Karpas-422 (cell line): ENCODE measurements at places on chromosomes 1 and 21. TPM values are rescaled to one million over a fixed set of nuclear protein-coding genes. Genes with fewer than 3 reads are reported as not detected.

HES3 gene
- total RNA-seq, result not detected in 2 replicates

MX2 gene
- 27.8 and 31.0 TPM in 2 replicates for total RNA-seq

GRCh38 chr1:15722411-15722810 is 13.6 kb upstream of the SLC25A34 start:
- no peaks in the 10 kb centered on the region for H3K36me3 ChIP-seq
- no peak overlapping the region for H3K4me3 ChIP-seq
- no peak overlapping the region for H3K27ac ChIP-seq

- no peak overlapping the region for H3K4me3 ChIP-seq
- H3K27me3 ChIP-seq, result no peaks in the 10 kb centered on the region
- no peaks in the 10 kb centered on the region for H3K4me1 ChIP-seq
- H3K36me3 ChIP-seq, result no peaks in the 10 kb centered on the region
- no peak for DNase-seq
These were observed 1569.0 kb upstream of the B3GALT2 start for GRCh38 chr1:194755241-194755994.

- no peaks in the 10 kb centered on the region for H3K36me3 ChIP-seq
- H3K4me3 ChIP-seq, result no peak overlapping the region
- no peak overlapping the region for H3K27ac ChIP-seq
- H3K27me3 ChIP-seq, result no peaks in the 10 kb centered on the region
These were observed 412.6 kb upstream of the RUNX1 start for GRCh38 chr21:35461700-35462099.

DNA sequence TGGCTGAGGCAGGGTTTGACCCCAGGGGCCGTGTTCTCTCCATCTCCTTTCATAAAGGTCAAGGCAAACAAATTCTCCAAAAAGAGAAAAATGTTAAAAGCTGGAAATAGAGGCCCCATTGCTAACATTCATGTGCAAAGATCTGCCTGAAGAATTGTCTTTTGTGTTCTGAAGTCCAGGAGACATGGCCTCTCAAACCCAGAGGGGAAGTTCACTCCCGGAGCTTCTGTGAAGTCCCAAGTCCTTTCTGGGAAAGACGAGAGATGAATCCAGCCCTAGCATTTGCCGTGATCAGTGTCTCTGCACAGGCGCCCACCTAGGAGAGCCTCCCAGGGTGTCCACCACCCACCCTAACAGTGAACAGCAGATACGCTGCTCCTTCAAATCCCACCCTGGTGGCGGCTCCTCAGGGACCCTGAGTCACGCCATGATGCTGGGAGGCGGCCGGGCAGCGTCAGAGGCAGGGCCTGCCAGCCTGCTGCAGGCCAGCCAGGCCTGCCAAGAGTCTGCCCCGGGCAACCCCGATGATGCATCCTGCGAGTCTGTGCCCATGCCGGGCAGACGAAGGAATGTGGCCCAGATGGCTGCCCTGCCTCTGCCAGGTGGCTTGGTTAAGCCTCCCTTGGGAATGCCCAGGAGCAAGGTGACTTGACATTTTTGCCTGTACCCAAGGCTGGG is 5.2 kb upstream of the C2CD2 start:
- H3K27me3 ChIP-seq, result no peaks in the 10 kb centered on the region
- no peaks in the 10 kb centered on the region for H3K4me1 ChIP-seq
- H3K36me3 ChIP-seq, result no peaks in the 10 kb centered on the region
- no peak for DNase-seq
- no peak overlapping the region for H3K4me3 ChIP-seq
- H3K27ac ChIP-seq, result no peak overlapping the region

DNA sequence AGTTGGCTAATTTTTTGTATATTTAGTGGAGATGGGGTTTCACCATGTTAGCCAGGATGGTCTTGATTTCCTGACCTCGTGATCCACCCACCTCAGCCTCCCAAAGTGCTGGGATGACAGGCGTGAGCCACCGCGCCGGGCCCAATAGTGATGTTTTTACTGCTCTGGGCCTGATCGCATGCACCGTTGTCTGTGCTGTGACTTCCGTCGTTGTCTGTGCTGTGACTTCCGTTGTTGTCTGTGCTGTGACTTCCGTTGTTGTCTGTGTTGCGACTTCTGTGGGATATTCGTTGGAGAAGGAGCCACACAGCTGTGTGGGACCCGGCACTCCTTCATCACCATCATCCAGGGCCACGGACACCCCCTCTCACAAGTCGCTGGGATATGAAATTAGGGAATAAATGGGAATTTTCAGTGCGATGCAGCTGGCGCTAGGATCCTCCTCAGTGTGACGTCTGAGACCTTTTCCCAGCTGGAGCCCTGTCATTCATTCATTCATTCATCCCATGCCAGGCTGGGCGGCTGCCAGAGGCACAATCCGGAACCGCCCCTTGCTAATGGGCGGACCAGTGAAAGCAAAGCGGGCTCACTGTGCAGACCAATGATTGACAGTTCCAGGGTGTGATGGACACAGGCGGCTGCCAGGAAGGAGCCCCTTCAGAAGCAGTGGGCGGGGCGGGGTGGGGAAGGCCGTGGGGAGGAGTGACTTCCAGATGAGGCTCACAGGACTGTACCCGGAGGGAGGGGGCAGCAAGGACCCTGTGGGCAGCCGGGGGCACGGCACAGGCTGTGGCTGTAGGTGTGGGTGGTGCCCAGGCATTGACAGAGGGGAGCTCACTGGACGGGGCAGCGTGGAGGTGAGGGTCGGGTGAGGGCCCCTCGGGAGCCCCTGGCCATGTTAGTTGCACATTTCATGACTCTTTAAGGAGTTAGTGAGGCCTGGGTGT is 48.9 kb downstream of the PRKCZ start:
- no peaks in the 10 kb centered on the region for H3K27me3 ChIP-seq
- no peak overlapping the region for H3K27ac ChIP-seq
- no peak for DNase-seq
- no peaks in the 10 kb centered on the region for H3K4me1 ChIP-seq
- no peaks in the 10 kb centered on the region for H3K36me3 ChIP-seq

DNA sequence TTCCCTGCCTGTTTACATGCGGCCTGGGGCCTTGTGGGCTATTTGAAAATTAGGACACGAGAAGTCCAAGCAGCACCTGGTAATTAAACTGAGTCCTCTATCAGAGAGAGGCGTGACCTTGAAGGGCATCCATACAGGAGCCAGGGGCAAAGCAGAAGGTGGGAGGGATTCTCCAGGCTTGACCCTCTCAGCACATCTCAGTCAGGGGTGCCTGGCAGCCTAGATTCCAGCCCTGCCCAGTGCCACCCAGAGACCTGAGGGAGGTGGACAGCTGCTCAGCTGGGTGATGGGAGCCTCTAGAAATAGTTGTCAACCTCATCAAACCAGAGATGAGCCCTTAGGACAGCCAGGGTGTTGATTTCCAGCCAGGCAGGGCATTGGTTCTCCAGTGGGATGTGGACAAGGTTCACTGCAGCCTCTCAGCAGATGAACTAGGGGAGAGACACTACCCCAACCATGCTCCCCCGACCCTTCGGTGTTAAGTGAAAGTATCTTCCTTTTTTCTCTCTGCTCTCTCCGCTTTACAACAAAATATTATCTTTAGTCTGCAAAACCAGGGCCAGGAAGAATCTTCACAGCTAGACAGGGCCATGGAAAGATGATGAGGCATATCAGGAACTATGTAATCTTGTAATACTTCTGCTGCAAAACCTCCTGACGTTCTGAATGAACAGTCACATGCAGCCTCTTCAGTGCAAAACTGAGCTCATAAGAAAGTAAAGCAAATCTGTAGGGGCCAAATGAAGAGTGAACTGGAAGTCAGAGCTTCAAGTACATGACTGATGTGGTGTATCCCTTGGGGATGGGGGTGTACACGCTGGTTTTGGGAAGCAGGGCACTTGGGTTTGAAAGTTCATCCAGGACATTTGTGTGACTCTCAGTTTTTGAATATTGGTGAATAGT is 35.9 kb upstream of the ATP5PO start:
- H3K4me1 ChIP-seq, result peaks cover 26% of the 10 kb centered on the region
- no peak overlapping the region for H3K4me3 ChIP-seq
- no peaks in the 10 kb centered on the region for H3K27me3 ChIP-seq
- DNase-seq, result peak; percentile 46

DNA sequence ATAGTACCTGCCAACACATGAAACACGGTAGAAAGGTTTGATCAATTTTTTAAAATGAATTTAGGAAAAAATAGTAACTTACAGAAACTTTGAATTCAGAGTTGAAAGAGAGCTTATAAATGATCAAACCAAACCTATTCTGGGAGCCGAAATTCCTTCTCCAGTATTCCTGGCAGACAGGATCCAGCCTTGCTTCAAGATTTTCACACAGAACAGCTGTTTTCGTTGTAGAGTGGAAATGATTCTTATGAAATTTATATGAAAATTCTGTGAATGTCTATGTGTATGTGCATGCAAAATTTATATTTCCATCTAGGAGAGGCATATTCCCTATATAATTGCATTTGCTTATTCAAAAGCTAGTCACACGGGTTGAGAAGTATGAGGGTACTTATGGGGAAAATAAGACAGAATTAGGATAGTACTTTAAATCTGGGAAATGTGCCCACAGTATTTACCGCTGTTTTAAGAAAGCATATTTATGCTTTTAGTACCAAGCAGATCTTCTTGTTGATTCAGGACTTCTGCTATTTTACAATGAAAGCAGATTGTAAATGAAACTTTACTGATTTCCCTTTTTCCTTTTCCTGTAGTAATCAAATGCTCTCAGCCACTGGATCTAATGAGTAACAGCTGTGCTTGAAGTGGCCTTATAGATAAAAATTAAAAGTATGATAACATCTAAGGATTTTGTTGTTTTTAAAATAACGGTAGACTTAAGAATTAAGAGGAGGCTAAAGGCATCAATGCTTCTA is 30.4 kb downstream of the PRRX1 start:
- H3K27me3 ChIP-seq, result 0 out of 2 replicates have a peak, but pooled peaks cover 3% of the 10 kb centered on the region
- H3K36me3 ChIP-seq, result no peaks in the 10 kb centered on the region
- no peak overlapping the region for H3K27ac ChIP-seq
- no peak for DNase-seq
- H3K4me1 ChIP-seq, result no peaks in the 10 kb centered on the region
- H3K4me3 ChIP-seq, result no peak overlapping the region

DNA sequence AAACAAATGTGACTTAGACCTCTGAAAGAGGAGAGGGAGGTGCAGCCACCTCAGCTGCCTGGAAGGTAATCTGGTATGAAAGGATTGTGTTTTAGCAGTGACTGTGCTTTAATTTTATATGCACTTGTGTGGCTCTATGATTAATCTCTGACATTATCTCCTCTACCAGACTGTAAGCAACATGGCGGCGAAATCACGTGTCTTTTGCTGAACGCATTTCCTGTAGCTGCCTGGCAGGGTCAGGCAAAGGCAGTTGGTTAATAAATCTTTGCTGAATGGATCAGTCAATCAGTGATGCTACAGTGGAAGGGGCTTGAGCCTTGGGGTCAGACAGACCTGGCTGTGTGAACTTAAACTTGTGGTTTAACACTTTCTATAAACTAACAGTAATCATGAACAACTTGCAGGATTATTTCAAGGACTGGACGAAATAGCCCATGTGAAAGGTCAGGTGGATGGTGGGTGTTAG is 96.9 kb downstream of the ADSS2 start:
- no peak overlapping the region for H3K27ac ChIP-seq
- H3K4me3 ChIP-seq, result no peak overlapping the region

GRCh38 chr1:19360432-19360831 is 48.3 kb downstream of the SLC66A1 start:
- H3K27ac ChIP-seq, result no peak overlapping the region
- no peaks in the 10 kb centered on the region for H3K36me3 ChIP-seq
- DNase-seq, result no peak

DNA sequence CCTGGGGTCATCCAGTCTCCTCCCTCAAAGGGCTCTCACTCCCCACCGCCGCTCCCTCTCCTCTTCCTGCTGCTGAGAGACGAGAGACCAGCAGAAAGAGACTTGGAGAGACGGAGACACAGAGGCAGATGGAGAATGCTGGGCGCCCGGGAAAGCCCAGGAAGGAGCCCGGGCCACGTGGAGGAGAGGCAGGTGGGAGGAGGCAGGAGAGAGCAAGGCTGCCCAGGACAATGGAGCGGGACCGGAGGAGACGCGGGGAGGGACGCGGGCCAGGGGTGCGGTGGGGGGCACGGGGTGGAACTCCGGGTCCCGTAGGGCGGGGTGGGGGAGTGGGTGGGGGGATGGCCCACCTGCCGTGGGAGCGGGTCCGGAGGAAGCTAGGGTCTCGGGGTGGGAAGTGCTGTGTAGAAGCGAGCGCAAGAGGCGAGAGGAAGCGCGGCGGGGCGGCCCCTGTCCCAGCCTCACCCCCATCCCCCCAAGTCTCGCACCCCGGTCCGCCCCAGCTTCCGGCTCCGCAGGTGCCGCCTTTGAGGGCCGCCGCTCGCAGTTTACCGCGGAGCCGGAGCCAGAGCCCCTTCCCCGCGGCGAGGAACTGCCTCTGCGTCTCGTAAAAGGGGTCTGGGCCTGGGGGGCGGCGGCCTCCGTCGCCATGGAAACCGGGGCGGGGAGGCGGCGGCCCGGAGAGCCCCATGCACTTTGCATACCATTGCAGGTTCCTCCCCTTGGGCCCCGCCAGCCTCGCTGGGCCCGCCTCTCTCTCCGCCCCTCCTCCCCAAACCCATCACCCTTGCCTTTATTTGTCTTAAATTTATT is 11.7 kb upstream of the EPHA2 start:
- DNase-seq, result peak; percentile 79
- H3K27me3 ChIP-seq, result no peaks in the 10 kb centered on the region
- peaks cover 7% of the 10 kb centered on the region for H3K4me1 ChIP-seq
- H3K36me3 ChIP-seq, result no peaks in the 10 kb centered on the region
- peak overlapping the region; percentile 75 for H3K4me3 ChIP-seq

GRCh38 chr1:89945852-89946476 is 48.9 kb upstream of the ZNF326 start:
- peak overlapping the region; percentile 55 for H3K4me3 ChIP-seq
- peak overlapping the region; percentile 97 for H3K27ac ChIP-seq
- no peaks in the 10 kb centered on the region for H3K27me3 ChIP-seq
- H3K4me1 ChIP-seq, result peaks cover 76% of the 10 kb centered on the region
- DNase-seq, result peak; percentile 84
